ENCODE measurements at places on chromosomes 16 and 17.

GRCh38 chr16:52251495-52251894 is 295.4 kb downstream of the TOX3 start:
- no peak for DNase-seq

DNA sequence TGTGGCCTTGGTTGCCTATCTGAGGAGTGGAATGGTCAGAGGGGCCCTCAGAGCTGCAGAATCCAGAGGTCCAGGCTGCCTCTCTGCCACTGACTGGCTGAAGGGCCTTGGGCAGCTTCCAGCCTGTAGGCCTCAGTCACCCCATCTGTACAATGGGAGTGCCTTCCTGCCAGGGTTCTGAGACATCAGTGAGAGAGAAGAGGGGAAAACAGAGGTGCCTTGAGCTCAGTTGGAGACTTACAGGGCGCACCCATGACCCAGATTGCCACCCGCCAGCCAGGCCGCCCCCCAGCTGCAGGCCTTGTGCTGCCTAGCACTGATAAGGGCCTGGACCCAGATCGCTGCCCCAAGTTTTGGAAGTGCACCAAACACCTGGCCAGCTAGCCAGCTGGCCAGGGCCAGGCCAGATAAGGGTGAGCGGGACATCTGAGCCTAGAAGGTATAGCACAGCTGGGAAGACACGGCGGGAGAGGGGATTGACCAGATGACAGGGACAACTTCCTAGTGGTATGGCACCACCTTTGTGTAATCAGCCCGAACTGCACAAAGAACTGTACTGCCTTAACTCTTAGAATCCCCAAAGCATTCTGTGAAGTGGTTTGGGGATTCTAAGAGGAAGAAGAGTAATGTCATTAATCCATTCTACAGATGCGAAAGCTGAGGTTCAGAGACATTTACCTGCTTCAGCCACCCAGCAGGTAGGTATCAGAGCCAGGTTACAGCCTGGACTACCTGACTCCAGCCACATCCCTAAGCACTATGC is 1.4 kb downstream of the SLC4A1 start:
- no peak for DNase-seq

- no peak for DNase-seq
Observed at GRCh38 chr16:56268799-56269198, 77.5 kb downstream of the GNAO1 start.

- DNase-seq = no peak
Observed at GRCh38 chr17:82614095-82614631, 34.1 kb downstream of the WDR45B start.

DNA sequence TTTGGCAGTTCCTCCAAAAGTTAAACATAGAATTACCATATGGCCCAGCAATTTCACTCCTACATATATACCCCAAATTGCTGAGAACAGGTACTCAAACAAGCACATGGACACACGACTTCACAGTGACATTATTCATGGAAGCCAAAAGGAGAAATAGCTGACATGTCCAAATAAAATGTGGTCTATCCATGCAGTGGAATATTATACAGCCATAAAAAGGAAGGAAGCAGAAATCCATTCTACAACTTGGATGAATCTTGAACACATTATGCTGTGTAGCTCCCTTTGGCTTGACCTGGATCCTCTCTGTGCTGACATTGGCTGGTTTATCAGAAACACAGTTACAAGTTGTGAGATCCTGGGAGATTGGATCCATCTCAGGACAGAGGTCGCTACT is 370.9 kb upstream of the EEF2KMT start:
- no peak for DNase-seq

GRCh38 chr17:74523308-74523707 is 8.0 kb downstream of the CD300LB start:
- no peak for DNase-seq

Data from suppressor macrophage (primary cell).